ENCODE measurements at places on chromosomes 3 and 15.

DNA sequence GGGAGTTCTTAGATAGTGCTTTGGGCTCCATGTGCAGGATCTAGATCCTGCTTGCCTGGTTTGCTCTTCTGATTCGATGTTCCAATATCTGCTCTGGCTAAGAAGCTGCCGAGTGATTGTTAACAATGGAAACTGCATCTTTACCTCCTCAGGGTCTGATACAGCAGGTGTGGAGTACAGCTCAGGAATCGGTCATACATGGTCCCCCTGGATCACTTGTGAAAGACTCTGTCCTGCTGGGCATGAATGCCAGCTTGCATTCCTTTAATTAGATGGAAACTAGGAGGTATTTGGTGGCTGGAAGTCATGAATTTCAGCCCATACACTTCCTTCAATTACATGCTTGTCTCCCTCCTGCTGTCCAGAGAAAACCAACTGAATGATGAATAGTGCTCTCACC lies 95.3 kb downstream of the CHRNA7 start:
- no peak for DNase-seq

- no peak for DNase-seq
These were observed 46.2 kb downstream of the PTH1R start for GRCh38 chr3:46923559-46924350.

- DNase-seq = no peak
These were observed 113.7 kb downstream of the ATG7 start for GRCh38 chr3:11385891-11386290.

- peak; percentile 36 for DNase-seq
These were observed 556 bp downstream of the ANKRD63 start for GRCh38 chr15:40282147-40282868.

- no peak for DNase-seq
These were observed 31.6 kb upstream of the SEMA3F start for GRCh38 chr3:50123394-50124051.

DNA sequence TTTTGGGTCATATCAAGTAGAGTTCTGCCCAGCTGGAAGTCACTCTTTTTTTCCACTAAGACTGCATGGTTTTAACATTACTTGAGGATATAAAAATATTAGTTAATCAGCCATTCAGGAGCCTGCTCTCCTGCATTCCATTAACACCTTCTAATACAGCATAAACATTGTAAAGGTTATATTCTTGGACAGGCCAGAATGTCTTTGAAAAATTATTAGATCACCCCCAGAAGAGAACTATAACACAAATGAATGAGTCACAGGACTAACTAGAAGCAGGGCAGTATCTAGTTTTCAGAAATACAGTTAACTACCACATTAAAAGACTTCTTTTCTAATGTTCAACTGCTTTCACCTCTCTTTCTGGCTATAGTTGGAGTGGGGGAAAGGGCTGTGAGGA lies 80.9 kb downstream of the THBS1 start:
- DNase-seq = no peak

GRCh38 chr15:101554115-101554915 lies 64.8 kb upstream of the PCSK6 start:
- no peak for DNase-seq

GRCh38 chr3:37494216-37494615 lies 319.8 kb upstream of the LRRFIP2 start:
- DNase-seq = no peak

DNA sequence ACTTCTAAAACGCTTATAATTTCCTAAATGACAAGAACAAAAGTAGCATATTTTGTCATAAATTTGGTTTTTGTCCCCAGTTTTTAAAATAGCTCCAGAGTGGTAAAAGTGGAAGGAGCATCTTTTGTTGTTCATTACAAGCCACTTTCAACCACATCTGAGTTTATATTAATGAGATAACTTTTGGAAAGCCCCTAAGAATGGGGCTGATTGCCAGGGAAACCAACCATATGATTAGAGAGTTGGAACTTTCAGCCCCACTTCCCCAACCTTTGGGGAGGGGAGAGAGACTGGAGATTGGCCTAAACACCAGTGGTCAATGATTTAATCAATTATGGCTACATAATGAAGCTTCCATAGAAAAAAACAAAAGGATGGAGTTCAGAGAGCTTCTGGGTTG lies 57.4 kb downstream of the CPA3 start:
- DNase-seq = no peak

Measured in stimulated activated CD8-positive, alpha-beta memory T cell treated with anti-CD3 and anti-CD28 coated beads, Interleukin-2, amount 100 ng/mL, for 48 hours (primary cell).